ENCODE measurements at places on chromosomes 11 and 22.

DNA sequence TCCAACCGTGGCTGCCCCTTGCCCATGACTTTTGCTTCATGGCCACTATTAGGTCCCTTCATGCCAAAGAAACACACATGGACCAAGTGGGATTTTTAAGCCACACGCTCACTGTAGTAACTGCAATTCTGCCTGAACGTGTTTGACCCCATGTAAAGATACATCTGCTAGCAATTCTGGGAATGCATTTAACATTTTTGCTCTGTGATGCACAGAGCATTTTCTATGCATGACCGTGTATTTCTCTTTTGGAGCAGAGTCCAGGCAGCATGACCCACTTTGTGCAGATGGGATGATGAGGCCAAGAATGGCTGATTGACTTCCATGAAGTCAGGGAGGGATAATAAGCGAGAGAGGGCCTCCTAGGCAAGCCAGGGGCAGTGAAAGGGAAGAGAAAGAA is 108.5 kb downstream of the TP53I11 start:
- no peak for DNase-seq

DNA sequence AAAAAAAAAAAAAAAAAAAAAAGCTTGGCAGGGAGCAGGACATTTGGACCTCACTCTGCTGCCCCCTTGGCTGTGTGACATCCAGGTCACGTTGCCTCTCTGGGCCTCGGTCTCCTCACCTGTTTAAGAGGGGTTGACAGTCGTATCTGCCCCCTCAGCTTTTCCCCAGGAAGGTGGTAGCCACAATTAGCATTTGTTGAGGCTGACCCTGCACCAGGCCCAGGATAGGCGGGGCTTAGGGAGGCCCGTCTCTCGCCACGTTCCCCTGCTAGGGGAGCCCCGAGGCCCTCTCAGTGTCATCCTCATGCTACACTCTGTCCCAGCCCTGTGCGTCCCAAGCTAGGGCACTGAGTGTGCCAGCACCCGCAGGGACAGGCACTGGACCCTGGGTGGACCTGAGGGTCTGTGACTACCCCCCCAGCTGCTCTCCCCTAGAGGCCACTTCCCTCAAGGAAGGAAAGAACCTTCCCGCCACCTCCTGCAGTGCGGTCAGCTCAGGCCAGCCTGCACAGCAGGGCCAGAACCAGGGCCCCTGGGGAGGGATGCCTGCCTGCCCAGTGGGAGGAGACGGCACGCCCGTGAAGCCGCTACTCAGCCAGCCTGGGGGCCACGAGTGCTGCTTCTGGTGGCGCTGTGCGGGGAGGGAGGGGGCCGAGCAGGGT is 38.5 kb upstream of the PPARA start:
- no peak for DNase-seq

DNA sequence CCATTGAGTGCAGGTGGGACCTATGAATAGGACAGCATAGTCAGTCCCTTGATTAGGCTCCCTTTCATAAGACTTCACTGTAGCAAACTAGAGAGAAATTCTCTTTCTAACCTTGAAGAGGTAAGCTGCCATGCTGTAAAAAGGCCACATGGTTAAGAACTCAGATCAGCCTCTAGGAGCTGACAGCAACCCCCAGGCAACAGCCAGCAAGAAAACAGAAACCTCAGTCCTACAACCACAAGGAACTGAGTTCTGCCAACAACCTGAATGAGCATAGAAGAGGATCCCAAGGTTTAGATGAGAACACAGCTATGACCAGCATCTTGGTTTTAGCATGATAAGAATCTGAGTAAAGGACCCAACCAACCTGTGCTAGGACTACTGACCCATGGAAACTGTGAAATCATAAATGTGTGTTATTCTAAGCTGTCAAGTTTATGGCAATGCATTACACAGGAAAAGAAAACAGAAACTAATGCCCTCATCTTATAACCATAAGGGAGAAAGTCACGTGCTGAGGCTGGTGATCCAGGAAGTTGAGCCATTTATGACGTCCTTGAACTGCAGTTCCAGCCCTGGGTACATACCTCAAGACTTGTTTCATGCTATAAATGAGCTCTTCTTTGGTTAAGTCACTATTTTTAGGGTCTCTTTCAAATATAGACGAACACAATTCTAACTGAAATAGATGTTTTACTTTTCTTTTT is 43.3 kb downstream of the RAB38 start:
- DNase-seq: no peak

GRCh38 chr22:39292561-39293074 is 26.8 kb downstream of the RPL3 start:
- no peak for DNase-seq

- DNase-seq: no peak
These were observed 1.1 kb downstream of the TLCD5 start for GRCh38 chr11:120326228-120326627.

DNA sequence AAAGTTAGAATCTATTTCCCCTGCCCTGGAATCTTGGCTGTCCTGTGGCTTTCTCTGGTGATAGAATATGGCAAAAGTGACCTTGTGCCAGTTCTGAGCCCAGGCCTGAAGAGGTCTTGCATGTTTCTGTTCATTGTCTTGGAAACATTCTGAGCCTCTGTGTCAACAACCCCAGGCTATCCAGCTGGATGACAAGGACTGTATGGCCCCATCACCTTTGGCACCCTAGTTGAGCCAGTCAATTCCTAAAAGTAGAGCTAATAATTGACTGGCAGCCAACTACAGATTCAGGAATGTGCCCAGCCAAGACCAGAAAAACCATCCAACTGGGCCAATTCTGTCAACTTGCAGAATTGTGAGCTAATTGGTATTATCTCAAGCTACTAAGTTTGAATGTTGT is 514.1 kb upstream of the LARGE1 start:
- no peak for DNase-seq

- DNase-seq: no peak
These were observed 13.3 kb downstream of the CREB3L1 start for GRCh38 chr11:46290598-46291309.

DNA sequence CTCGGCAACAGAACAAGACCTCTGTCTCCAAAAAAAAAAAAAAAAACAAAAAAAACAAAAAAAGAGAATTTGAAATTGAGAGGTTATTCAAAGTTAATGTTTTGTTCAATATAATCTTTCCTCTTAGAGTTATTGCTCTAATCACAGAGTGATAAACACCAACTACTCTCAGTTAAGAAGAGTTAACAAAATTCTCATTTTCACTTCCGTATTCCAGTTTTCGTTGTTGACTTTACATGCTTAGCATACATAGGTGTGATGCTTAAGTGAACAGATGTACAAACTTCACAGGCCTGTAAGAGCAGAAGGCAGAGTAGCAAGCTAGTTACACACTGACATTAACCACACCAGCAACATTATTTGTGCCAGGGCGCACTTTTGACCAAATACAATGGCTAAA is 12.3 kb downstream of the EIF4ENIF1 start:
- DNase-seq: no peak

DNA sequence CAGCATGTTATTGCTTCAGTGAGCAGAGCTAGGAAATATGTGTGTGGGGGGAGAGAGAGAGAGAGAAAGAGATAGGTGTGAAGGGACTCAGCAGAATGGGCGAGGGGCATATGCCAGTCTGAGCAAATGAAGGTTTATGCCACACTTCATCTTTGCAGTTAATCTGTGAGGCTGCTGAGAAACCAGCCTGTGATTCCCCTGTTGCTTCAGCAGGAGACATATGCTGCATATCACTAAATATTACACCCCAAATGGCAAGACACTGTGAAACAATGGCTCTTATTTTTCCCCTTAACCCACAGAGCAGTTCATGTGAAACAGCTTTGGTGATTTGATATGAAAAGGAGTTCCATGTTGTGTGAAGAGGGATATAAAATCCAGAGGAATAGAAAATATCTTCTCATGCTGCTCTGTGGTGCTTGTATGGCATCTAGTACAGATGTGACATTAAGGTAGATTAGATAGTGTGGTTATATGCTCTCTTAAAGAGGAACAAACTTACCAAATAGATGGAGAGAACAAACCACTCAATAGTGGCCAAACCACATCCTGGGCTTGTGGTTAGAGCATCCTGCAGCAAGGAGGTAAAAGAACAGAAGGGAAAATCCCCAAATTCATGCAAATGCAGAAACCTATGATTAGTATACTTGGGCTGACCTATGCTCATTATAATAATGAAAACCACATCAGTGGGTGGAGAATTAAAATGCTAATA is 864.2 kb downstream of the FAM181B start:
- no peak for DNase-seq

DNA sequence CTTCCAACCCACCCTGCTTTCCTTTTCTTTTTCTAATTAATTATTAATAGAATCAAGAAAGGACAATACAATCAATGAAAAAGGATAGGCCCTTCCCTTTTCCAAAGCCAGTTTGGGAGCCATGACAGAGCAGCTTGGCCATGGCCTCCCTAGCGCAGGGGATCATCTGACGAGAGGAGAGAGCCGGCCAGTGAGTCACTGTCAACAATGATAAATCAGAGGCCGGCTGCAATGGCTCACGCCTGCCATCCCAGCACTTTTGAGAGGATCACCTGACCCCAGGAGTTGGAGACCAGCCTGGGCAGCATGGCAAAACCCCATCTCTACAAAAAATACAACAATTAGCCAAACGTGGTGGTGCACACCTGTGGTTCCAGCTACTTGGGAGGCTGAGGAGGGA is 27.5 kb upstream of the KRTAP5-7 start:
- DNase-seq: no peak

DNA sequence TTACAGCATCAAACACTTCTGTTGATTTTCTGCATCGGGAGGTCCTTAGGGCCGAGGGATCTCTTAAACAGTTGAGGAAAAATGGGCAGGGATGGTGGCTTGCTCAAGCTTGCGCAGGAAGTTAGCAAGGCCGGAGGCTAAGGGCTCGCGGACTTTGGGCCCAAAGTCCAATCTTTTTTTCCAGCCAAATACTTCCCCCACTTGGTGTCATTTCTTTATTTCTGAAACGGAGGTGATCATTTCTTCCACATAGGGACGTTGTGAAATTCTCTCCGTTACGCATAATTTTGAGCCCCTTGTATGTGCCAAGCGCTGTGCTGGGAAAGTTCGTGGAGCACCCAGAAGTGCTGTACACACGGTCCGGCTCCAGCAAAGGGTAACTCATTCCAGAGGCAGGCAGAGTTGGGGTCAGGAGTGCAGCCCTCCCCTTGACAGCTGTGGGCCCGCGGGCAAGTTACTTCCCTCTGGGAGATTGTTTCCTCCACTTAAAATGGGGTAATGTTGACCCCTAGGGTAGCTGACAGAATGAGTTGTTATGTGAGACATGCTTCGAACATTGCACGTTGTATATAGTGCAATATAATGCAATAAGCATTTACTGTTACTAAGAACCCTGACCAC is 809 bp downstream of the MIEF1 start:
- no peak for DNase-seq

GRCh38 chr11:230431-230830 is 5.7 kb downstream of the SIRT3 start:
- DNase-seq: no peak

- DNase-seq: no peak
These were observed 173.9 kb downstream of the DDX10 start for GRCh38 chr11:108838792-108839105.

DNA sequence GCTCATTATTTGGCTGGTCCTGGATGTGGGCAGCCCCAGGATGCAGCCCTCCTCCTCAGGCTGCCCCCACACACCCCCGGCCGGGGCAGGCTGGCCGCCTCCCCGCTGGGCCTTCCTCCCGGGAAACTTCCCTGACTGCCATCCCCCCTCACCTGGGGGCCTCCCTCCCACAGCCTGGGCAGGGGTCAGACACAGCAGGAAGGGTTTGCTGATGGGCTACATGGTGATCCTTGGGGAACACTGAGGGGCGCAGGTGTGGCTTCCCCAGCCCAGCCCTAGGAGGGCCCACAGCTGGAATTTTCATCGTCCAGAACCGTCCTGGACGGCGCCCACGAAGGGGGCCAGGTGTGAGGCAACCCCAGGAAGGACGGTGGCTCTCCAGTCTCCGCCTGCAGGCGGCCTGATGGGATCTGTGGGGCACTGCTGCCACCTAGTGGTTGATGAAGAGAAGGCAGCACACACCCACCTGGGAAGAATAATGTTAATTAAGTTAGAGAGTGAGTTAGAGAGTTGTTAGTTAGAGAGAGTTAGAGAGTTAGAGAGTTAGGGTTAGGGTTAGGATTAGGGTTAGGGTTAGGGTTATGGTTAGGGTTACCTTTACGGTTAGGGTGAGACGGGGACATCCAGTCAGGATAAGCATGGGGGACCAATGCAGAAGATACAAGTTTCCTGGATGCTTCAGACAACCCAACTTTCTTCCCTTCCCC is 75.9 kb upstream of the PRR5 start:
- no peak for DNase-seq

DNA sequence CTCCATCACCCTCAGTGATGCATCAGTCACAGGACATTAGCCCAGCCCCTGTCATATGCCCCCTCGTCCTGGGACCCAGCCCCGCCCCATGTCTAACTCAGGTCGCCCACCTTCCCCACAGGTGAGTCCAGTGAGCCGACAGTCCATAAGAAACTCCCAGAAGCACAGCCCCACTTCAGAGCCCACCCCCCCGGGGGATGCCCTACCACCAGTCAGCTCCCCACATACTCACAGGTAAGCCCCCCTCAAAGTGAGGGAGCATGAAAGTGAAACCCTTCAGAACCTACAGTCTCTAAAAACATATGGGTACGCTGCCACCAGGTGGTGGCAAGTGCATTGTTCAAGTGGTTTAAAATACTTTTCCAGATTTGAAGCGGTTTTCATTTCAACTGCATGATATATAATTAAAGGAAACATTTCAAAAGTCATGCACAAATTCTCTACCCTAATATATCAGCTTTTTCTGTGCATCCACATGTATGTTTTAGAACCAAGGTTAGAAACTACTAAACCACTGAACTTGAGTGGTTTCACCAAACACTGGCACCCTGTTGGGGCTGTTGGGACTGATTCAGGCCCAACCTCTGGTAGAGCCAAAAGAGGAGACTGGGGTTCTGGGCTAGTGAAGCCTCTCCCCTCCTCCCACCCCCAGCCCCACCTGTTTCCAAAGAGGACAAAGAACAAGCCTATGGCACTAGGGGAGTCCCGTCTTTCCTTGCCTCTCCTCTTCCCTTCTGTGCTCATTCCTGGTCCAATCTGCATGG is 17.3 kb downstream of the EPS8L2 start:
- no peak for DNase-seq

- DNase-seq: no peak
These were observed 6.1 kb downstream of the ASCC2 start for GRCh38 chr22:29831958-29832357.

GRCh38 chr11:13140873-13141655 is 131.9 kb downstream of the RASSF10 start:
- no peak for DNase-seq

- DNase-seq: peak; percentile 78
These were observed 10.6 kb upstream of the TREH start for GRCh38 chr11:118689852-118690552.

- no peak for DNase-seq
These were observed 50.0 kb downstream of the BID start for GRCh38 chr22:17724241-17724640.

DNA sequence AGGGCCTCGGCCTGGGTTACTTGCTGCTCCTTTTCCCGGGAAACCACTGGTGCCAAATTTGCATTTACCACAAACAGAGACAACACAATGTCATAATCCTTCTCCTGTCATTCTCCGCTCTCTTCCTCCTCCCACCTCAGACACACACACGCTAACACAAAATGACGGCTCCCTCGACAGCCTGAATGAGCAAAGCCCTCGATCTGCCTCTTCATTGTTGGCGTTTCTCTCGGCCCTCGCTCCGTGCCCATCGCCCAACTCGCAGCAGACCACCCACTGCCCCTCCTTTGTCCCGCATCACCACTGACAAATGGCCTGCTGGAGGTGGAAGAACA is 12.5 kb upstream of the TCF20 start:
- no peak for DNase-seq

GRCh38 chr11:112366777-112367176 is 106.1 kb upstream of the PLET1 start:
- no peak for DNase-seq

GRCh38 chr22:32676191-32676590 is 125.3 kb upstream of the TIMP3 start:
- no peak for DNase-seq

Data from NCI-H2081 treated with DMSO at 0.1 percent for 48 hours (cell line).